ENCODE measurements at places on chromosomes 6 and 20.

GRCh38 chr6:110458476-110458875 is 17.9 kb downstream of the SLC22A16 start:
- no peak for DNase-seq

DNA sequence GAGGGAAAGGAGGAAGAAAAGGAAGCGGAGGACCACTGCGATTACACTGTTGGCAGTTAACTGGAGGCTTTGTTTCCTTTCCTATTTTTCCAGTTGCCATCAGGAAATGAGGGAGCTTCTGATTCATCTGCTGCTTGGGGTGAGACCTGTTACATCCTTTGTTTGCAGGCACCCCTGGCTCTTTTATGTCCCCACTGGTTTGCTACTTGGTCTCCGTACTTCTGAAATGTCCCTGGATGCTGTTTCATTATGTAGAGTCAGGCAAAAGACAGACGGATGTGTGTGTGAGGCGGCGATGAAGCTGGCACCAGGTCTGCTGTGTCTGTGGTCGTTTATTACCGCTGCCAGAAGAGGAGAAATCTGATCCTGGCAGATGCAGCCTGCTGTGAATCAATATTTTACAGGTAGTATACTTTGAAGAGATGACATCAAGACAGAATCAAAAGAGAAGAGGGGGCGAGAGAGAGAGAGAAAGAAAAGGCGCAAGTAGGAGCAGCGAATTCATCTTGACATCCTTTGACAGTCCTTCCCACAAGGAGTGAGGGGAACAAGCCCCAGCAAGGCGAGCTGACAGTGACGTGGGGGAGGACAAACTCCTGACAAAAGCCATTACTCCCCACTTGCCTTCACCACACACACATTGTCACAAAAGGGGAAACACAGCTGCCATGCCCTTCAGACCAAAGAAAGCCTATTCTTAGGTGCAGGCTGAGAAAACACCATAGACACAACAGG is 145.9 kb upstream of the FBXL4 start:
- no peak for DNase-seq

DNA sequence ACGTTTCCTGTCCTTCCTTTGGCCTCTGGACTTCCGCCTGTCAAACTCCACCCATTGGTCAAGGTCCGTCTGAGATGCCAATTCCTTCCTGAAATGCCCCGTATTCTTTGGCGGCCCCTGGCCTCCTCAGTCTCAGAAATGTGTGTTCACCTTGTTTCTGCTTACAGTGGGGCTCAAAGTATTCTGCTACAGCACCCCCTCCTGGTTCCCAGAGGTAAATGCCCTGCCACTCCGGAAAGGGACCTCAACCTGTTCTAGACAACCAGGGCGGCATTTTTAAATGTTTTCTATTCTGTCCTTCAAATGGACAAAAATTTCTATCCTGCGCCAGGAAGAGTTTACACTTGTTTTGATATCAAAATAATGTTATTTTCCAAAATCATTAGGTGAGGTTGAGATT is 12.1 kb upstream of the PAX1 start:
- no peak for DNase-seq

GRCh38 chr6:12656906-12657305 is 59.7 kb upstream of the PHACTR1 start:
- DNase-seq, result no peak

DNA sequence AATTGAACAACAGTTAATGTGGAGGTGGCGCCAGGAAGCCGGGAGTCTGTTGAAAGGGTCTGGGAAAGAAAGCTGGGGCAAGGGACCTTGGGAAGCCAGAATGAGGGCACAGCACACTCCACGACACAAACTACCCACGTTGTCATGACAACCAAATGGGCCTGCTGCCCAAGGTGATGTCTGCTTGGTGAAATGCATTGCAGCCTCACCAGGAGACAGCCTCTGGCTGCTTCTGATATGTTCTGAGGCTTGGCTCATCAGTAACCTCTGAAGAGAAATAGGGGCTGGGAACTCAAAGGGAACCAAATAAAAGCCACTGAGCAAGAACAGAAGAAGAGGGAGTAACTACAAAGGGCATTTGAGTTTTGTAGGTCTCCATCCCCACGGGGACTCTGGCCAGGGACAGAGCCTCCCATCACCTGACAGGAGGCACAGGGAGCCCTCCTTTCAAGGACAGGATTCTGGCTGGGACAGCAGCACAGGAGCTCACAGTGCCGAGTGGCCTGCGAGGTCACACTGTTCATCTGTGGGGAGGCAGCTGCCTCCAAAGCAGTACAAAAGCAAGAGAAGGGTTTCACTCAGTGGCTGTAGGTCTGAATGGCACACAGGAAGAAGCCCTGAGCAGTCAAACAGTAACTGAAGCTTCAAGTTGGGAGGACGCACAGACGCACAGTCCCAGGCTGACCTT is 44.6 kb upstream of the KCNK16 start:
- DNase-seq, result no peak

GRCh38 chr6:137222381-137222780 is 3.2 kb upstream of the IFNGR1 start:
- no peak for DNase-seq

GRCh38 chr6:30782425-30783014 is 38.2 kb upstream of the IER3 start:
- DNase-seq, result no peak

- no peak for DNase-seq
Observed at GRCh38 chr6:118986312-118986711, 51.4 kb upstream of the MCM9 start.

GRCh38 chr20:32319100-32319499 is 39.0 kb upstream of the ASXL1 start:
- no peak for DNase-seq

DNA sequence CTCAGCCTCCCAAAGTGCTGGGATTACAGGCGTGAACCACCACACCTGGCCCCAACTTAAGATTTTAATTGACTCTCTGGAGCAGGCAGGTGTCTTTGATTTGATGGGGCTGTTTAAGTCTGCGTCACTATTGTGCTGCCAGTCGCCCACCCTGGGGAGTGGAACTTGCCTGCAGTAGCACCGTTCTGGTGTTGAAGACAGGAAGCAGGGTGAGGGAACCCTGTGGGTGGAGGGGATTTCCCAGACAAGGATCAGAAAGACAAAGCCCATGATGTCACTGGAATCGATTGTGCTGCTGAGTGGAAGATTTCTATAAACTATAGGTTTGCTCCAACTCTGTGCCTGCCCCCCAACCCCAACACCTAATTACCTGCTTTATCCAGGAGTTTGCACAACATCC is 11.0 kb downstream of the ALDH8A1 start:
- DNase-seq, result no peak

GRCh38 chr6:12293931-12294807 is 4.0 kb downstream of the EDN1 start:
- DNase-seq, result no peak

GRCh38 chr6:48835421-48835958 is 627.6 kb downstream of the MMUT start:
- DNase-seq, result no peak

DNA sequence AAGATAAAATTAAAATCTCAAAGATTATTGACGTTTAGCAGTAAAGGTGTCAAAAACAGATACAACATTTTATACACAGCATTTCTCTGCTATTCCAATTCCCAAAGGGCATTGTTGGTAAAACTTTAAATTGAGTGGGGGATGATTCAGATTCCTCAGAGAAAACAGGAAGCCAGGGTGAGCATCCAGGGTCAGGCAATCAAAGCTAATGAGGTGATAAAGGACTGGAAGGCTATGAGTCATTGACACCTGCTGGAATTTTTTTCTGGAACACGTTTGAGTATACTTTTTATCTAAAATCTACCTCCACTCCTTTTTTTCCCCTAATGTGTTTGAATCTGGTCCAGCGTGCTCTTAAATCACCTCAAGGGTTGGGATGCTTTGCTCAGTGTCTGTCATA is 52.2 kb downstream of the FKBP1C start:
- DNase-seq, result no peak

- no peak for DNase-seq
Observed at GRCh38 chr6:42512579-42512978, 51.2 kb upstream of the UBR2 start.

DNA sequence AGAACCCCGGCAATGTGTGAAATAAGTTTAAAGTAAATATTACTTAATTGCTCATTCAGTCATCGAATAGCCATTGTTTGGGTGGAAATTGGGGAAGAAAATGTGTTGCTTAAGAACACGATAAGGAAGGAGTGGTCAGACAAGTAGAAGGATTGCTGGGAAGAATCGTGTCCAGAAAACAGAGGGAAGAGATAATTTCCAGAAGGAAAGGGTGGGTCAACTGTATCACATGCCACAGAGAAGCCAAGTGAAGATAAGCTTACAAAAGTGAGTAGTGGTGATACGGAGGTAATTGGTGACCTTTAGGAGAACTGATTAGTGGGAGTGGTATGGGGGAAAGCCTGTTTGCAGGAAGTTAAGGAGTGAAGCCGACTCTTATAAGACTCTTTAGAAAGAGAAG is 306.2 kb downstream of the SOX4 start:
- no peak for DNase-seq

GRCh38 chr6:86192123-86192522 is 549.4 kb upstream of the SYNCRIP start:
- DNase-seq, result no peak

DNA sequence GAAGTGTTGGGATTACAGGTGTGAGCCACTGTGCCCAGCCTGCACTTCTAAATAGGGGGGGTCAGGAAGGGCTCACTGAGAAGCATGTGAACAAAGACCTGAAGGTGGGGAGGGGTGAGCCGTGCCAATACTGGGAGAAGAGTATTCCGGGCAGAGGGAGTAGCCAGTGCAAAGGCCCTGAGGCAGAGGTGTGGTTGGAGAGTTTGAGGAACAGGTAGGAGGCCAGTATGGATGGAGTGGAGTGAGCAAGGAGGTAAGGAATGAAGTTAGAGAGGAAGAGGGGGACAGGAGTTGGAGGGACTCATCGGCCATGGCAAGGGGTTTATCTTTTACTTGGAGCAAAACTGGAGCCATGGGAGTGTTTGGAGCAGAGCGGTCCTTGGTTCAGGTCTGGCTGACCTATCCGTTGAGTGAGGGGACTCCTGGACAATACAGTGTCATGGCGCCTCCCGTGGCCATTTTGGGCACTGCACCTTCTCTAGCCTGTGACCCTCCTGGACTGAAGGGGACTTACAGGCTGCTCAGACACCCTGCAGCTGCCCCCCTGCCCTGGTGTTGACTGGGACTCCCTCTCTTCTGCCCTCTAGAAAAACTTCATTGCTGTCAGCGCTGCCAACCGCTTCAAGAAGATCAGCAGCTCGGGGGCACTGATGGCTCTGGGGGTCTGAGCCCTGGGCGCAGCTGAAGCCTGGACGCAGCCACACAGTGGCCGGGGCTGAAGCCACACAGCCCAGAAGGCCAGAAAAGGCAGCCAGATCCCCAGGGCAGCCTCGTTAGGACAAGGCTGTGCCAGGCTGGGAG is 12.1 kb downstream of the FOXS1 start:
- DNase-seq, result no peak

DNA sequence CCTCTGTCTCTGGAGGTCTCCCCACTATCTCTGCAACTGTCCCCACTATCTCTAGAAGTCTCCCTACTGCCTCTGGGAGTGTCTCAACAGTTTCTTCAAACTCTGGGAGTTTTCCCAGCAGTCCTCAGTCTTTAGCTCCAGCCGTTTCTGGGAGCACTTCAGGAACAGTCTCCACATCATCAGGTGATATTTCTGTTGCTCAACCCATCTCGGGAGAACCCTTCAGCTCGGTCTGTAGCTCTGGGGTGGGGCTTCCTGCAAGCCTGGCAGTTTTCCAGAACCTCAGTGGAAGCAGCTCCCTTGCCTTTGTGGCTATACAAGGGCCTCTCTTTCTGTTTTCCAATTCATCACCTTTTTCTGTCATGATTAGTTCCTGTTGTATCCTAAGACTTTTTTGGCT is 3.0 kb upstream of the SFTA2 start:
- no peak for DNase-seq

DNA sequence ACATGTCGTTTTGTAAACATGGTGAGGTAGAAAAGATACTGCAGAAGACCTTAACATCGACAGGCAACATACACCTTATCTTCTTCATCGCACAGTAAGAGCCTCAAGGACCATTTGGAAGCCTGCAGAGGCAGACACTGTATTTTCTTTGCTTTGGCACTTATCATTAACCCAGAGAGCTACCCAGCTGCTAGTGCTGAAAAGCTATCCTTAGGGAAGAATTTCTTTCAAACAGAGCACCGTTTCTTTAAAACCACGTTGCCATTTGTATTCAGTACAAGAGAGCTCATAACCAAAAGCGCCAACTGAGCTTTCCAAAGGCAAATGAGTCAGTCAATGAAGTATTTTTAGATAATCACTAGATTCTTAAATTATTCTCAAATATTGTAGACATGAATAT is 306.6 kb downstream of the EPM2A start:
- DNase-seq, result no peak

- no peak for DNase-seq
Observed at GRCh38 chr20:3691306-3691705, 9.5 kb upstream of the ADAM33 start.

DNA sequence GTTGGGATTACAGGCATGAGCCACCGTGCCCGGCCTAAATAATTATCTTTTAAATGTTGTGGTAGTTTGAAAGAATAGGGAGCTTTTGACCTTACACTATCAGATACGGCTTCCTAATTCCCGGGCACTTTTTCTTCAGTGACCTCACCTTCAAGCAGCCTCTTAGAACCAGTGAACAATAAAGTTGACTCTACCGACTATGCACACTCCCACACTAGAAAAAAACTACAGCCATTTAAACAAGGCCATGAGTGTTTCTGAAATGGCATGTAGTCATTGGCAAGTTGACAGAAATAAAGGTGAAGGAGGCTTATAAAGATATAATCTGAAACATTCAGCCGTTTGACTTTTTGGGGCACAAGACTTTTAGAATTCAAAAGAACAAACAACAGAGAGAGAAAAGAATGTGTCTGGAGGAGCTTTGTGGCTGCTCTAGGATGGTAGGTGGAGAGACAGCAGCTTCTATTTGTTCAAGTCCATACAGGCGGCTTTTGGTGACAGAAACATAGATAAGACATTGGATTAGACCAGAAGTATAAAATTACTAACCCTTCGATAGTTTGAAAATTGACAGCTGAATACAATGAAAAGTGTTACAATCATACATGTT is 75.2 kb downstream of the GJA1 start:
- no peak for DNase-seq

DNA sequence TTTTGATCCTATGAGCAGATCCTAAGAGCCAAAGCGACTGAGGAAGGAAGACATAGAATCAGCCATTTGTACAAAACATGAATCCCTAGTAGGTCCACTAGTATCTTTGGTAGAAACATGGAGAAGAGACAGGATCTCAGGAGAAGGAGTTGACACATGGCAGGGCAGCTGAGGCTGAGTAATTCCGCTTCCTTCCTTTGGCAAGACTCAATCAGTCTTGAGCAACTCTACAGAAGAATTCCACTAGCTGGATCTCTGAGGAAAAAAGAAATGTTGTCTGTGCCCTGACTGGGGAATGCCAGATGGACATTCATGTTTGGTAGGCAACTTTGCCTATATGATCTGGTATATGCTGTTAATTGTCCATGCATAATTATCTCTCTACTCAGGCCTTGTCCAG is 35.3 kb downstream of the ESR1 start:
- no peak for DNase-seq

All from HS-27A (cell line).